ENCODE measurements at places on chromosomes 1 and 21. TPM values are rescaled to one million over a fixed set of nuclear protein-coding genes. Genes with fewer than 3 reads are reported as not detected.

The LORICRIN gene
- not detected for total RNA-seq

The CDK18 gene
- 7.7 TPM for total RNA-seq

The PRELP gene
- 4.4 TPM for total RNA-seq

The PLEKHN1 gene
- 6.3 TPM for total RNA-seq

The GREM2 gene
- total RNA-seq: 7.2 TPM

The PITHD1 gene
- 43.8 TPM for total RNA-seq

The CLCA4 gene
- 1.7 TPM for total RNA-seq
